ENCODE measurements at places on chromosomes 2 and 18.

DNA sequence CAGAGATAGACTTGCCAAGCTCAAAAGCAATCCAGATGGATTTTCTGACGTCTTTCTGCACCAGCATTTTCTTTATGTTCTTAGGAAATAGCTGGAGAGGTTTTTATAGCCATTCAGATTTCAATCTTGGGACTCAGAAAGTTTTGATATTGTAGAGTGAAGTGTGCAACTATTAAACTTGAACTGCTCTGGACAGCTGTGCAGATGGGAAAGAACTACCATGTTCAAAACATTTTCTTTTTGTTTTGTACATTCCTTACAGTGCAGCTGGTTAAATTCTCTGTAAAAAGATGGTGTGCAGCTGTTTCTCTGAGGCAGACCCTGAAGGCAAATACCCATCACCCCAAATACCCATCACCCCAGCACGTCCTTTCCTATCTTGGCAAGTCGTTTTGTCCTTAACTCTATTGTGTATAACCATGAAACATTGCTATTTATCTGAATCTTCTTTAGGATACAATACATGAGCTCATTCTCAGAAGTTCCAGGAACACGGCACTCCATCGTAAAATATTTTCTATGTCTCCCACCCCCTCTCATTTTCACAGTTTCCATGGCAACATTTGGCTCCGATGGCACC, 38.8 kb downstream of the AQP4 start:
- no peak for DNase-seq

GRCh38 chr2:73268830-73269685, 15.2 kb downstream of the FBXO41 start:
- DNase-seq = no peak

DNA sequence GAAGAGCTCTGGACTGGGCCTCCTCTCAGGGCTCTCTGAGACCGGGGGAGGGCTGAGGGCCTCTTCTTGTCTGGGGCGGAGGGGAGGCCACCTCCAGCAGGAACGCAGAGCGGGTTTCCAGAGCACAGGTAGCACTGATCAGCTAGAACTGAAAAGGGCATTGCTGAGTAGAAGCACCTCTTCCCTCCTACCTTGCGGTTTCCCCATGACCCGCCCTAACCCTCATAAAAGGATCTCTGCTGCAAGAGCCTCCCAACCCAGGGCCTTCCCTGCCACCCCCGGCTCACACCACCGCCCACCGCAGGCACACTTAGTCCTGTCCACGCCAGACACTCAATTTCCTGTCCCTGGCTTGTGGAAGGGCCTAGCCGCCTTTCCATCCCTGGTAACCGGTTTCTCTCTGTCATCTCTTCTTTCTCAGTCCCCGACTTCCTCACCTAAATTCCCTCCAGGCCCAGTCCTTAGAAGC, 966 bp downstream of the ADCY3 start:
- no peak for DNase-seq

- DNase-seq = peak; percentile 41
Observed at GRCh38 chr18:58314284-58314683, 270.3 kb downstream of the NEDD4L start.
